ENCODE measurements at places on chromosomes 6 and 20. TPM values are rescaled to one million over a fixed set of nuclear protein-coding genes. Genes with fewer than 3 reads are reported as not detected.

The ADGRF1 gene
- total RNA-seq, result not detected

The CRISP2 gene
- not detected for total RNA-seq

The KHDC1 gene
- total RNA-seq, result 0.81 TPM

The MEI4 gene
- total RNA-seq, result not detected

The LGSN gene
- not detected for total RNA-seq

The OR2J2 gene
- total RNA-seq, result not detected

The COL12A1 gene
- total RNA-seq, result 5.8 TPM

The DEFB123 gene
- total RNA-seq, result not detected

- DNase-seq, result no peak
These were observed 179.4 kb downstream of the FOXC1 start for GRCh38 chr6:1789092-1789491.

GRCh38 chr6:124010574-124010973 lies 206.9 kb downstream of the NKAIN2 start:
- no peak for DNase-seq

GRCh38 chr6:31321005-31321707 lies 35.8 kb downstream of the HLA-B start:
- DNase-seq, result no peak

DNA sequence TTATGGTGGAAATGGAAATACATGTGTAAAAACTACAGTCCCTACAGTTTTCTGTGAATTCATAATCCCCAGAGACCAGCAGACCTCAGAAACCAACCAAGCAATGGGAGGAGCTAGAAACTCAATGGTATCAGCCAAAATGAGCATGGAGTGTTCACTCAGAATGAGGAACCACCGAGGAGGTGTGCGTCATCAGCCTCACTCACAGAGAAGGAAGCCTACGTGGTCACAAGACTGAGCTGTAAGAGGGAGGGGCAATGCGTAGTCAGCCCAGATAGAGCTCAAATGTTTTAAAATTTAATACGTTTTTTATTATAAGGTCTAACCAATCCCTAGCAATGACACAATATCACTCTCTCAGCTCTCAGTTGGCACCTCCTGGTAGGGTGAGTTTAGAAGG lies 17.4 kb downstream of the MYLK4 start:
- DNase-seq, result no peak

- DNase-seq, result no peak
These were observed 609.9 kb upstream of the MAP3K7 start for GRCh38 chr6:91196729-91197128.

GRCh38 chr6:107056796-107057195 lies 28.8 kb downstream of the MTRES1 start:
- DNase-seq, result no peak

DNA sequence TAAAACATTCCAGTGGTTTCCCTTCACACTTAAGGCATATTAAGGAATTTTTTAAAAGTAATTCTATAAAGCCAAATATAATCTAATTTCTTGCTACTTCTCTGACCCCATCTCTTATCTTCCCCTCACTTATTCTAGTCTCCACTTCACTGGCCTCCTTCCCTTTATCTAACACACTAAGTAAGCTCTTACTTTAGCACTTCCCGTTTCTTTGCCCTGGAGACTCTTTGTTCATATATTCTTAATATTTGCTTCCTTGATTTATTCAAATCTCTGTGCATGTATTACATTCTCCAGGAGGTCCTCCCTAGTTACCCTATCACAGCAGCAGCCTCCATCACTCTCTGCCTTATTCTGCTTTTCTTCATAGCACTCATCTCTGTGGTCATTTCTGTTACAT lies 20.3 kb downstream of the GTPBP2 start:
- DNase-seq, result no peak

DNA sequence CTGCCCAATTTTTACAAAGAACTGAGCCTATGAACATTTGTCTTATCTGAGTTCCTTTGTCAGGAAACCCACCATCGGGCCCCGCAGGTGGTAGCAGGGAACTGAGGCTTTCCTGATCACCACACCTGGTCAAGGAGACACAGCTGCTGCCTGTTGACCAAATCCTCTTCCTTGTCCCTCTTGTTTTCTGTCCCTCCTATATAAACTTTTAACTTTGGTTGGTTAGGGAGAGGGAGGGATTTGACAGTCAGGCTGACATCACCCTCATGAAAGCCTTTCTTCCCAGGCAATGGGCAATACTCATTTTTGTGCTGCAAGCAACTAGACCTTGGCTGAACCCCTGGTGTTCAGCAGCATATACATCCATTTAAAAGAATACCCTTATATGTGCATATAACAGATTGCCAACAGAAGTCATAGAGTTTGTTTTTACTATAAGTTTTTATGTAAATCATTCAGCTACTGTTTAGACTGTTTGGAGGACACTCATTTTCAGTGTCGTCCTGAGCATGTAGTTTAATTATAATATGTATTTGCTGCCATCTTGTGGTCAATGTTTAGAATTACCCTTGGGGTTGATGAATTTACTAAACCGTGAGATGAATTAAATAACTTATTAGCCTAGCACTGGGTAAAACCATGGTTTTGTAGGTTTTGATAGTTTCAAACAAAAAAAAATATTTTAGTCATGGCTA lies 17.0 kb downstream of the CRISP1 start:
- DNase-seq, result no peak

DNA sequence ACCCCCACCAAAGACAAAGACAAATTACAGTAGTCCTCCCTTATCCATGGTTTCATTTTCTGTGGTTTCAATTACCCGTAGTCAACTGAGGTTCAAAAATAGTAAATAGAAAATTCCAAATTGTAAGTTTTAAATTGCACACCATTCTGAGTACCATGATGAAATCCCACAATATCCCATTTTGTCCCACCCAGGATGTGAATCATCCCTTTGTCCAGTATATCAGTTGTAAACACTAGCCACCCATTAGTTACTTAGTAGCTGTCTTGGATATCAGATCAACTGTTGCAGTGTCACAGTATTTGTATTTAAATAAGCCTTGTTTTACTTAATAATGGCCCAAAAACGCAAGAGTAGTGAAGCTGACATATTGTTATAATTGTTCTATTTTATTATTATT lies 364.0 kb upstream of the ARID1B start:
- DNase-seq, result no peak

GRCh38 chr6:147325557-147325956 lies 121.3 kb downstream of the STXBP5 start:
- no peak for DNase-seq

- DNase-seq, result no peak
These were observed 56.5 kb upstream of the NRSN1 start for GRCh38 chr6:24069526-24069925.
